ENCODE measurements at places on chromosomes 5 and 9.

DNA sequence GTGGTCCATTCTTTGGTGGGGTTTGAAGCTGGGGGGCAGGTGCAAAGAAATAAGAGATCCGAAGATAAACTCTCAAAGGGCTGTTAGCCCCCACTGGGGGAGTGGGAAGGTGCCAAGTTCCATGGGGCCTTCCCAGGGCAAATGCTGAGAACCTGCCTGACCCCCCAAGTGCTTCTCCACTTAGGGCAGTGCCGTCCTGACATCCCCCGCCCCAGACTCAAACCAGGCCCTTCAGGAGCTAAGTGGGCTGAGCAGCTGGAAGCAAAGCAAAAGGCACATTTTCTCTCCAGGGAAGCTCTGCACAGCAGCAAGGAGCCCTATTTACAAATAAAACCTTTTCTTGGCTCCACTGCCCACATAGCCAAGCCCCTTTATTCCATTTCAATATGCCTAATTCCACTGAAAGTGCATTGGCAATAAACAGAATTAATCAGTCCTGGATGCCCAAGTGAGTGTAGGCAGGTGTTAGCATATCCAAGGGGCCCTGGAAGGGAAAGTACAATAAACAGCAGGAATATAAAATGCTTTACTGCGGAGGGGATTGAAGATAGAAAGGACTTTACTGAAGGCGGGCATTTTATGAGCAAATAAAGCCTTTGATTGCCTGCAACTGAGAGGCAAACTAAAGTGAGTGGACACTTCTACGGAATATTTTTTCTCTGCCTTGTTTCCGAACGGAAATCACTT, 44.6 kb downstream of the WHRN start:
- DNase-seq, result peak; percentile 17

GRCh38 chr9:101840694-101841188, 102.3 kb upstream of the GRIN3A start:
- DNase-seq, result no peak

DNA sequence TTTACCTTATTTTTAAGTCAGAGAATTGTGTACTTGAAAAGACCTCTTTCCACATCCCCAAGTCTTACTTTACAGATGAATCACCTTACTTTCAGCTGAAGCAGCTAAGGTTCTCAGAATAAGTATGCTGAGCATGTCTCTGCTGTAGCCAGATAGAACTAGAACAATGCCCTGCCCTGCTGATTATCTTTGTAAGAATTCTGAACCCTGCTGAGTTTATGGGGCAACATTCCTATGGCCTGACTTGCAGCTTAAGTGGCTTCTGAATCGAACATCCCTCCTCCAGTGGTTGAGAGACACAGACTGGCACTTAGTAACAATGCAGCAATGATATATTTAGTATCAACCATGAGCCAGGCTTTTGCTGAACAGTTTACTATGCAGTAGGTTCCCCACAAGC, 592.0 kb upstream of the WWC1 start:
- DNase-seq, result no peak

DNA sequence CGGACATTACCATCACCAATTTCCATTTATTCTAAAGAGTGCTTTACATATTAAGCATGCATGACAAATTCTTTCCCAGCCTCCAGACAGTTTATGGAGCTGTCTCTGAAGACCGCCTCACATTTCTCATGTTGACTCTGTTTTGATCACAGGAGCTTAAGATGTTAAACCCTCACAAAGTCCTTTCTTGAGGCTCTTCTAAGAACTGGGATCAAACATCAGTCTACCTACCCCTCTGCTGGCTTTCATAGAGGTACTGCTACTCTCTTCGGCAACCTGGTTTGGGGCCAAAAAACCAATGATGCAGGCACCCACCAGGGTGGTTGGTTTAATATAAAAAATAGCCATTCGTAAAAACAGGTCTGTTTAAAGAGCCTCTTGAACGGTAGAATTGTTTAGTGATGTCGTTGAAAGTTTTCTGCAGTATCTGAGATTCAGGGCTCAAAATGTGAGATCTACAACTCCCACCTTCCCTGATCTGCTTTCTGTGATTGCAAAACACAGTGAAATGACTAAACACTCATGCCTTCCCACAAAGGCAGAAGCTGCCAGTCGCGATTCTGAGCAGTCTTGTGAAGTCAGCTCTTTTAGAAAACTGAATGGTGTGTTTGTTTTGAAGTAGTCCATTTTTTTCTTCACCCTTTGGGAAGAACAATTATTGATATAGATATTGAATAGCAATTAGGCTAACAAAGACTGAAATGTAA, 3.5 kb downstream of the RXFP3 start:
- no peak for DNase-seq

GRCh38 chr5:137498301-137498735, 808 bp downstream of the SPOCK1 start:
- DNase-seq, result peak; percentile 48

- no peak for DNase-seq
Measured at GRCh38 chr9:94773655-94774054, 47.2 kb downstream of the AOPEP start.

GRCh38 chr9:133109931-133110650, 10.9 kb downstream of the RALGDS start:
- DNase-seq, result peak; percentile 32

DNA sequence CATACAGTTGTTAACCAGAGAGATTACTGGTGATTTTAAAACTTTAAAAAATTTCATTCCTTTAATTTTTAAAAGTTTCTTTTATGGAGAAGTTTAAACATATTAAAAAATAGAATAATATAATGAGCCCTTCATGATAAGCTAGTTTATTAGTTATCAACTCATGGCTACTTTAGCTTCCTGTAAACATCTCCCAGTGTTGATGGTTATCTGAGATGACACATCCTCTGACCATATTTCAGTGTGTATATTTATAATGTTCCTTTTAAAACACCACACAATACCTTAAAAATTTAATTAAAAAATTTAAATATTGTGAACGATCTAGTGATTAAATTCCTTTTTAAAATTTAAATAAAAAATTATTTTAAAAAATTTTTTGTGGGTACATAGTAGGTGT, 74.1 kb downstream of the IPO11 start:
- no peak for DNase-seq

DNA sequence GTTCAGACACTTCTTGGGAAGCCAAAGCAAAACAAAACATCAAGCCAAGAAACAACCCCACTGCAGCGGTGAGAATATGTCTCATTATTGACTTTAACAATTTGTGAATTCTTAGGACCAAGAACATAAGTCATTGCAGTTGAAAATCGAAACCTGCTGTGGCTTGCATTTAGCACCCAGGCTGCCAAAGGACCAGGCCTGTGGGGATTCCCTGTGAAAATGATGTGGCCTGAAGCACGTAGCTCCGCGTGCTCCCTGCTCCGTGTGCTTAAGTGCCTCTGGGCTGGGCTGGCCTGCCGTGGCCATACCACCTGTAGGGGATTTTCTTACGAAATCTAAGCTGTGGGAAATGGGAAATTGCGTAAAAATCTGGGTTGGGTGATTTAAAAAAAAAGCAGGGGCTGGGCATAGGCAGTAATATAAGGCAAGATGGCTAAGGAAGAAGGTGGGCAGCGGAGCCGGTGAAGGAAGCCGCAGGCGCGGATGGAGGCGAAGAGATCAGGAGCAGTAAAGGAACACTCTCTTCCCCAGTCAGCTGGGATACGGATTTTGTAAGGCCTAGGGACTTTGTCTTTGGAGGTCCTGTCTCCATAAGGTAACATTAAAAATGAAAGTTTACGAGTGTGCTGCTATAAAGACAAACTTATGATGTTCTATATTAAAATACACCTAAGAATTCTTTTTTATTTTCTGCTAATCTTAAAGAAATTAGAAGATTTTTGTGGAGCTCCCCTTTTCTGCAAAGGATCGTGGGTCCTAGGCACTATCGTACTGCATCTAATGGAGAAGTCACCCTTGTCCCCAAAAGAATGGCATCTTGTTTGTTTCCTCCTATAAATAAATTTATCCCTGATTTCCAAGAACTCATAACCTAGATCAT, 189.6 kb upstream of the SEMA6A start:
- DNase-seq, result no peak

DNA sequence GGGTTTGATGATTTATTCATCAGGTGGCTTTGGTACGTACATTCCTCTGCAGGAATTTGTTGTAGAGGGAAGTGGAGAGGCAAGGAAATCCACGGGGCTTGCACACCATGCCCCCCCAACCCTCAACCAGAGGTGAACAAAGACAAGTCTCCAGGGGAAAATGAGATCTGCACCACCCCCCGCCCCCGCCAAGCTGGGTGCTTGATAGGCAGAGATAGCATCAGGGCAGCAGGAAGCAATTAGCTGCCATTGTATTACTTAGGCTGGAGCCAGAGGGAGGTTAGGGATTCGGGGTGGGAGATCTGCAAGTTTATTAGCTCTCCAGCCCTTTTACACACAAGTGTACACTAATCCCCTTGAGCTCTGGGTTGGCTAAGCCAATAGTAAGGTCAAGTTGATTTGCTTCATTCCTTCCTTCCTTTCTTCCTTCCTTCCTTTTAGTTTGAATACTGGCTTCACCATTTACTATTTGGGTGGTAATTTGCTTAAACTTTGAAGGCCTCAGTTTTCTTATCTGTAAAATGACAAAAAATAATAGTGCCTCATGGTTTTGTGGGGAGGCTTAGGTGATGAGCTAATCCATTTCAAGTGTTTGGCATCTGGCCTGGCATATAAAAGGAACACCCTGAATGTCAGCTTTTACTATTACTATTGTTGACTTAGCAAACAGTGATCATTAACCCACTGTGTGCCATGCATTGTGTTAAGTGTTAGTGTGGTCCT, 34.1 kb downstream of the SPRY4 start:
- no peak for DNase-seq

DNA sequence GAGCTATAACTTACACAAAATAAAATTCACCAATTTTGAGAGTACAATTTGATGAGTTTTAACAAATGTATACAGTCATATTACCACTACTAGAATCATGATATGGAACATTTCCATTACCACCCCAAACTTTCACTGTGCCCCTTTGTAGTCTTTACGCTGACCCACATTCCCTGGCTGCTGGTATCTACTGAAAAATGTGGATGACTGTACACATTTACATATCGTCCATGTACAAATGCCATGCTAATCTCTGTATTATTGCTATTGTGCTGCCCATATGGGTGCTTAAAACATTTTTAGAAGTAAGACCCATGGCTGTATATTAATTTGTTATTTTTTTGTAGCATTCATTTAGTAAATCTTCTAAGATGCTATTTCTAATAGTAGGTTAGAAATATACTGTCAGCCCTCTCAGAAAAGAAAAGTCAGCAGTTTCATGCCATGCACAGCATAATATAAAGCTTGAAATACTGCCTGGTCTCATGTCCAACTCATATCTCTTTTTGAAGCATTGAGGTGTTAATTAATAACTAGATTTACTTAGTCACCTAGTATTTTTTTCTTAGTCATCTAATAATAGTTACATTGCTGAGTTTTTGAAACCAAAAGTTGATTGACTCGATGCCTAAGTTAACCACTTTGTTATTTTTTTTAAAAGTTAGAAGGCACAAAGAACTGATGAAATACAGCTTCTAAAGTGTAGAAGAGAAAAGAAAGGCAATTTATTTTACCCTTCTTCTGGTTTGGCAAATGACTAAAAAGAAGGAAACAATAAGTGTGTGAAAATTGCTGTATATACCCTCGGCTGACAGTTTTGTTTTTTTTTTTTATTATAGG, 188.3 kb upstream of the MEF2C start:
- DNase-seq, result no peak

DNA sequence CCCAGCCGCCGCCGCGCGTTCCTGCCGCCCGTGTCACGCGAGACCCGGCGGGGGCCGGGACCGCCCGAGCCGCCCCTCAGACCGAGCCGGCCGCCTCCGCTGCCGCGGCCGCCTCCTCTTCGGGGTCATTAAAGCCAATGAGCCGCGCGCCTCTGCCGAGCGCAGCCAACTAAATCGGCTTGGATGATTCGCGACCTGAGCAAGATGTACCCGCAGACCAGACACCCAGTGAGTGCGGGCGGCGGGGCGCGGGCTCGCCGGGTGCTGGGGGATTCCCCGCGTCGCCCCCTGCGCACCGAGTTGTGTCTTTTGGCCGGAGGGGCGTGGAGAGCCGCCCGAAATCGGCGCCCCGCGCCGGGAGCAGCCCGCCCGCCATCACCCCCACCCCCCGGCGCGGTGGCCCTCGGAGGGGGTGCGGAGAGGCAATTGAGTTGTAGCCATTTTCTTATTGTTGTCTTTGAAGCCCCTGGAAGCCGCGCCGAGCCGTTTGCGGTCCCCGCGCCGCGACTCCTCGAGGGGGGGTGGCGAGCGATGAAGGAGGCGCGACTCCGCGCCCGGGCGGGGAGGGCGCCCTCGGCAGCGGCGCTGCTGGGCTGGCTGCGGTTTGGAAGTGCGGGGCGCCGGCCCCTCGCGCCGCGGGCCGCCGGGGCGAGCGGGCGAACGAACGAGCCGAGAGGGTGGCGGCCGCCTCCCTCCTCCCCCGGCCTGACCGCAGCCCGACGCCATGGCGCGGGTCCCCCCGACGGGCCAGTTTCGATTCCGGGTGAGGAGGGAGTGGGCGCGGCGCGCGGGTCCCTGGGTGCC, 1.0 kb downstream of the TLE4 start:
- peak; percentile 77 for DNase-seq

DNA sequence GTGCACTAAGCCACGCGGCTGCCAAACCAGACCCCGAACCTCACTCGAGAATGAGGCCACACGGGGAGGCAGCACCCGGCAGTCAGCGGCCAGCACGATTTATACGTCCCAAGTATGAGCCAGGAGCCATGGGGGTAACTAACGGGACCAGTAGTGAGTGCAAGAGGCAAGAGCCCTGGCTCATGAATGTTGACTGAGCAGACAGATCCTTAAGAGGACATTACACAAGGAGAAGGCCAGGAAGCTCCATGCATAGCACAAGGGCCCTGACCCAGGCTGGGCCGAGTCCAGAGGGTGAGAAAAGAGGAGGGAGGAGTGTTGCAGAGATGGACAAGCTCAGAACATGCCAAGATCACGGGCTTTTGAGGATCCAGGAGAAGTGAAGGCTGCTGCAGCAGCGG, 58.6 kb upstream of the PHYKPL start:
- DNase-seq, result no peak

- DNase-seq, result no peak
Measured at GRCh38 chr9:347667-348292, 133.1 kb downstream of the DOCK8 start.

GRCh38 chr5:74641735-74642542, 1.4 kb upstream of the ENC1 start:
- DNase-seq, result peak; percentile 80

DNA sequence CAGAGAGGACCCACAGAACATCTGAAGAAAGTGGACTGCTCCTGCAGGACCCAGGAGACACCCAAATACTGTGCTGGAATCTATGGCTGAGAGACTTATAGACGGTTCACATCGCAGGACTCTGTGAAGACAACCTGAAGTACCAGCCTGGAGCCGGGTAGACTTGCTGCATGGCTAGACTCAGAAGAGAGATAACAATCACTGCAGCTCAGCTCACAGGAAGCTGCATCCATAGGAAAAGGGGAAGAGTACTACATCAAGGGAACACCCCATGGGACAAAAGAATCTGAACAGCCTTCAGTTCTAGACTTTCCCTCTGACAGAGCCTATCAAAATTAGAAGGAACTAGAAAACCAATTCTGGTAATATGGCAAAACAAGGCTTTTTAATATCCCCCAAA, 26.5 kb upstream of the TRIM36 start:
- no peak for DNase-seq

GRCh38 chr5:74334062-74334761, 306.3 kb downstream of the ENC1 start:
- DNase-seq, result no peak

GRCh38 chr5:157860898-157861890, 2.2 kb upstream of the CLINT1 start:
- no peak for DNase-seq

GRCh38 chr5:52757527-52757926, 30.2 kb upstream of the ITGA1 start:
- DNase-seq, result no peak

All from right forelimb (tissue), 1 donor.